ENCODE measurements at places on chromosomes 7 and 10. TPM values are rescaled to one million over a fixed set of nuclear protein-coding genes. Genes with fewer than 3 reads are reported as not detected.

The HMX2 gene
- total RNA-seq = not detected

The CCDC172 gene
- total RNA-seq = not detected

The MRLN gene
- not detected for total RNA-seq

The CDK14 gene
- 13.4 TPM for total RNA-seq

GRCh38 chr7:151085691-151086620 is at the start of gene AGAP3:
TSS of gene AGAP3 (plus strand) at chr7:151086475. CDS start at chr7:151086742, 267 bp downstream.
- DNase-seq = peak; percentile 90

The TFPI2 gene
- total RNA-seq = 2.0 TPM

The PDZD8 gene
- total RNA-seq = 19.6 TPM

DNA sequence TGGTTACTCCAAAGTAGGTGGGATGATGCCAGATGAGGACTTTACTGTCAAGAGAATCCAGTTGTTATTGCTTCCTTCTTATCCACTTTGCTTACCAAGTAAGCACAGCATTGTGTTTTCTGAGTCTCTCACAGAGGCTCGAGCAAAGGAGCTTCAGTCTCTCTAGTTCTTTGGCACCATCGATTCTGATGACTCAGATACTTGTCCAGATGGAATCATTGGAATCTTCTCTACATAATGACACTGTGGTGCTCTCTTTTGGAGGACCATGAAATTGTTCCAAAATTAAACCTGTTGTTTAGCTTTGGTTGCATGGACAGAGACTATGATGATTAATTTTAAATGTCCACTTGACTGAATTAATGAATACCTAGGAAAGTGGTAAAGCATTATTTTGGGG is 132.6 kb downstream of the NXPH1 start:
- no peak for DNase-seq

The CALML5 gene
- total RNA-seq = not detected

- no peak for DNase-seq
Observed at GRCh38 chr7:99106411-99106810, 37.5 kb downstream of the SMURF1 start.

Measured in stomach (tissue), 19 donors.